ENCODE measurements at places on chromosomes 2 and 18.

DNA sequence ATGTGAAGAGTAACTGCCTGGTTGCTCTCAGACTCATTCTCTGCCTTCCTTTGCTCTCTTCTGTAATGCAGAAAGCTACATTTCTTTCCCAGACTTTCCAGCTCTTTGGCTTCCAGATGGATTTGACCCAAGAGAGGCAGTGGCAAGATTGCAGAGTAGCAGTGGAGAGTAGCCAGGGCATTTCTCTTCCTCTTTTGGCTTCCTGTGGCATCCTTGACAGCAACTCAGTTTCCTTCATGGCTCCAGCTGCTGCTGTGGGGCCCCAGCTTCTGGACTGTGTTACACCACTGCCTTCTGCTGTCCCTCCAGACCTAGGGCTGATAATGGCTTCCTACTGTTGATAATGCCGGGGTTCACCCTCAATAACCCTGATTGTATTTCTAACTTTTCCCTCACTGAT lies 469.4 kb upstream of the SPRED2 start:
- DNase-seq, result no peak

GRCh38 chr2:158969162-158969714 lies 798 bp downstream of the TANC1 start:
- DNase-seq, result no peak

DNA sequence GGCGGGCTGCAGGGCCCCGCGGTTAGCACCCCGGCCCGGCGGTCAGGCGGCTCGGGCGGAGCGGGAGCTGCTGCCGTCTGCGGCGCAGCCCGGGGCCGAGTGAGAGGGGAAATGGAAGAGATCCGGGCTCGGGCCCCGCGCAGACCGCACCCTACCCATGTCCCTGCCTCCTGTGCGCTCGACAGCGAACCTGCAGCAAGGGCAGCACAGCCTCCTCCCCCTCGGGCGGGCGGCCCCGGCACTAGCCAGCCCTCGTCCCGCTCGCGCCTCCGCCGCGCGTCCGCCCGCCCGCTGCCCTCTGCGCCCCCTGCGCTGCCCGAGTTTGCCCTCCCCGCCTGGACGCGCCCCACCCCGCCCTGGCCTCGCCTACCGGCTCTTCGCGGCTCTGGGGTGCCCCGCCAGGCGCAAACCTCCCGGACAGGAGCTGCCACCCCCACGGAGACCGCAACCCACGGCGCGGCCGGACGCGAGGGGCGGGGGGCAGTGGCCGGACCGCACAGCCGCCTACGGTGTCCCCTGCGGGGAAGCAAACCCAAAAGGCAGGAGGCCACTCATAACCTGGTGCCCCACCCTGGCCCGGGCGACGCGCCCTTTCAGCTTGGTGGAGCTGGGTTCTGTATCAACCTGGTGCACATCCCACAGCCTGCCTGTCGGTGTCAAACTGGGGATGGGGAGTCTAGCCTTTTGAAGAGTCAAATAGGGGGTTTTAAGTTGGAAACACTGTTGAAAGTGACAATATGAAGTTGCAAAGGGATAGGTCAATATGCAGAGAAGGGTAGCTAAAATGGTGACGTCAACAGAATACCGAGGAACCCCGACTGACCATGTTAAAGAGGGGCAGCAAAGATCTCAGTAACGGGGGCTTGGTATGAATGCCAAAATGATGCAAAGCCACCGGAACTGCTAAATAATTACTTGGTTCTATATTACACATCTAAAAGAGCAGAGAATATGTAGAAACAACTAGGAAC lies at the start of gene IHH:
TSS of gene IHH (minus strand) at position 101 of the 971 bp plus-strand sequence. CDS start 454 bp downstream, outside the sequence.
- no peak for DNase-seq

- DNase-seq, result no peak
Measured at GRCh38 chr2:159091381-159091780, 122.9 kb downstream of the TANC1 start.

GRCh38 chr2:179796213-179797007 lies 65.0 kb downstream of the ZNF385B start:
- no peak for DNase-seq

DNA sequence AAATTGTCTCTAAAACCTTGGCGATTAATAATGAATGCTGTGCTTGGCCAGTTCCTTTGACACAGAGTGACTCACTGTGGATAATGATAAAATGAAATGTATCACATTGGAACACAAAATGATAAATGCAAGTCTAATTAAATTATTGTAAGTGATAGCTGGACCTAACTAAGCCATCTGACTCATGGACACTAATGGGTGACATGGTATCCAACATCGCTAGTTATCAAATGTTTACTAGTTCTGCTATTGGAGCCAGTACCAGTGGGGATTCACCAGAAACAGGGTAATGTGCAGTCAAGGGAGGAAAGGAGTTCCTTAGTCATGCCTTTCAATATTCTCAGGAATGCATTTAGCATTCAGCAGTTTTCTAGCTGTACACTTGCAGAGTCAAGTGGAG lies 736.3 kb upstream of the ACVR2A start:
- no peak for DNase-seq

DNA sequence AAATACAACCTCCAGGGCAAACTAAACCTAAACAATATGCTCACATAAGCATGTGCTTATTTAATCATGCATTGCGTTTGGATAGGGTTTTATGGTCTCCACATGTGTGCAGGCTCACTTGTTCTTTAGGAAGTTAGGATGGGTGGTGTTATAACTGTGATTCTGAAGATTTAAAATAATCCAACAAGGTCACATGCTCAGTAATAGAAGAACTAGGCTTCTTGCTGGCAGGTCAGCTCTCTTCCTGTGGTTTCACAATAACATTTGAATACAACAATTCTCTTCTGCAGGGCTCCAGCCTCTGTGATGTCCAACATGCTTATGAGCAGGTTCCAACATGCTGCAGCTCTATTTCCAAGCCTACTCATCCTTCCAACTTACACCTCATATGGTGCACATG lies 84.0 kb downstream of the MYL12B start:
- DNase-seq, result no peak

DNA sequence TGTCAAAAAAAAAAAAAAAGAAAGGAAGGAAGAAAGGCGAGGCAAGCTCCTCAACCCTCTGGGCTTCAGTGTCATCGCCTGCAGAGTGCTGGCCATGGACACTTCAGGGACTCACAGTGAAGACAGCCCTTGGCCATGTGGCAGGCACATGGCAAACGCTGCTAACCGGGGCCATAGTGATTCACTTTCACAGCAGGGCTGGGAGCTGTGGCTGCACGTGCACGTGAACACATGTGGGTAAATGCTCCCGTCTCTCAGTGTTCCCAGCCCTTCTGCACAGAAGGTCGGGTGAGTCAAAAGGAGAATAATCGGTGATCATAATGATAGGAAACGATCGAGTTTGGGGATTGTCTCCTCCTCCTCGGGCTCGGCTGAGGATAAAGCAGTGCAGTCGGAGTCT lies 46.1 kb upstream of the UBE2F start:
- no peak for DNase-seq

GRCh38 chr2:24363301-24363700 lies 3.0 kb upstream of the ITSN2 start:
- no peak for DNase-seq

- no peak for DNase-seq
Measured at GRCh38 chr2:40431600-40431955, 20.3 kb downstream of the SLC8A1 start.

GRCh38 chr18:13335903-13336302 lies 117.3 kb downstream of the LDLRAD4 start:
- no peak for DNase-seq

DNA sequence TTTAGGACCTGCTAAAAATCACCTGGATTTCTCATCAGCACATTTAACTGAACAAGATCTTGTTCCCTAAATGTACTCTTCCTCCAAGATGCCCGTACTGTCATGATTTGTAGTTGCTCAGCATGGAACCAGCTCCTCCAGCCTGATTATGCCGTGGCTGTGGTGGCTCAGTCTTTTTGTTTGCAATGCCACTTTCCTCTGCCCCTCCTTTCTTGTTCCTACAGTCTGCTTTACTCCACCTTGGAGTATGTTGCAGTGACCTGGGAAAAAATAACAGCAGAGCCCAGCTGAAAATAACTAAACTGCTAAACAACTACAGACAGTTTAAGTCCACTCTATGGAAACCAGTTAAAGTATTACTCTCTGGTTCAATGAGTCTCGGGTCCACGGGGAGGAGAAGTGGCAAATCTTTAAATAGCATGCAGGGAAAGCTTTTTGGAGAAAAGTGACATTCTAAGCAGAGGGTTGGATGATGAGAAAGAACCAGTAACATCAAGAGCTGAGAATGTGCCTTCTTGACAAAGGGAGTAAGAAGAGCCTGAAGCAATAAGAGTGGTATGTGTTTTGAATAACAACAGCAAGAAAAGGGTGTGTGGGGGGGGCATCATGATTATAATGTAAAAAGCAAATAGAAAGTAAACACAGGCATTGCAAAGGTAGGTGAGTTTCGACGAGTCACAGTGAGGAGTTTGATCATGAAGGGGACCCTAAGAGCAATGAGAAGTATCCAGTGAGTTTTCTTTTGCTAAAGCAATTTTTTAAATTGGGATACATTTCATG lies 225.7 kb downstream of the TMX3 start:
- no peak for DNase-seq

- DNase-seq, result no peak
Measured at GRCh38 chr2:147365622-147366021, 479.2 kb upstream of the ACVR2A start.

GRCh38 chr2:86477349-86477748 lies 36.2 kb downstream of the KDM3A start:
- DNase-seq, result no peak

- no peak for DNase-seq
Measured at GRCh38 chr2:237132799-237133198, 47.1 kb downstream of the COPS8 start.

GRCh38 chr2:180413336-180413735 lies 406.2 kb upstream of the CWC22 start:
- no peak for DNase-seq

- DNase-seq, result no peak
Measured at GRCh38 chr2:61722800-61723199, 131.1 kb downstream of the FAM161A start.

DNA sequence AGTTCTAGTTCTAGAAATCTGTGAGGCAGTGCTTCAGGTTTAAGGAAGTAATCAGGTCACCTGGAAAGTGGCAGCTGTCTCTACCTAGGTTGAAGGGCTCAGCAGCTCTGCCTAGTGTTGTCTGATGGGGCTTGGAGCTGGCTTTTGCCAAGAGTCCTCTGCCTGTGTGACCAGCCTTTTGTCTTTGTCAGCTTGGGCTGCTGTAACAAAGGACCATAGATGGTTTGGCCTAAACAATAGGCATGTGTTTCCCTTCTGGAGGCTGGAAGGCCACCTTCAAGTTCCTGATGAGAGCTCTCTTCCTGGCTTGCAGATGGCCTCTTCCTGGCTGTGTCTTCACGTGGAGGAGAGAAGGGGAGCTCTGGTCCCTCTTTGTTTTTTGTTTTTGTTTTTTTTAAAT lies 13.3 kb downstream of the UBE2F start:
- no peak for DNase-seq

GRCh38 chr2:151792589-151792988 lies 35.6 kb downstream of the ARL5A start:
- DNase-seq, result no peak

- no peak for DNase-seq
Measured at GRCh38 chr18:35345460-35345921, 1.3 kb upstream of the ZNF24 start.

GRCh38 chr18:7267973-7268372 lies 37.1 kb downstream of the LRRC30 start:
- no peak for DNase-seq

- no peak for DNase-seq
Measured at GRCh38 chr2:231393149-231394131, 2.1 kb upstream of the B3GNT7 start.

DNA sequence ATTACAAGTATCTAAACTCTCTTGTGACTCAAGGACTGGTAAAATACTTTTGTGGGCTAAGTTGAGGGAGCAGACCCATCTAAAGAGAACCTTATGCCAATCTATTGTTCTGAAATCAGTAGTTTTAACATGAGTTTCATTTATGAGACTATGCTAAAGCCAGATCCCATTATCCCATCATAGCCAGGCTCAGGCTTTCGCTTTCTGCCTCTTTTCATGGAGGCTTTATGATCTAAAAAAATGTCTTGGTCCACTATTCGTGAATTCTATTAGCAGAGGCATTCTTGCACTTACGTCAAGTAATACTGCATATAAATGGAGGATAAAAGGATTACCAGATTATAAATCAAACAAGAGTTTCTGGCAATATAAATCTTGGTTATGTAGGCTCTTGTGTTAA lies 1636.9 kb upstream of the ACVR2A start:
- no peak for DNase-seq

- DNase-seq, result no peak
Measured at GRCh38 chr2:118047380-118047826, 33.5 kb upstream of the CCDC93 start.

DNA sequence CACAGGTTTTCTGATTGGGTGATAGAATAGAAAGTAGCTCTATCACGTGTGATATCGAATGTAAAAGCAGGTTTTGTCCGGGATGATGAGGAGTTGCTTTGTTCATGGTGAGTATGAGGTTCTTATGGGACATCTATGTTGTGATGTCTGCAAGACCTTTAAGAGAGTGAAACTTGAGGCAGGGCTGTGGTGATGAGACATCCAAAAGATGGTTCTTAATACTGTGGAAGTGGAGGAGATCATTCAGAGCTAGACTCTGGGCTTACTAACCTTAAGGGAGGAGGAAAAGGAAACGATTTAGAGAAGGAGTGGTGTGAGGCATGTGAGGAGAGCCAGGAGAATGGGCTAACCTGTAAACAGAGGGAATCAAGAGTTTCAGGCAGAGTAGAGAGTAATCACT lies 92.0 kb downstream of the WDR7 start:
- DNase-seq, result no peak

- DNase-seq, result peak; percentile 29
Measured at GRCh38 chr2:8575038-8575833, 106.6 kb upstream of the ID2 start.

GRCh38 chr2:235495373-235496238 lies 1.8 kb downstream of the AGAP1 start:
- no peak for DNase-seq

DNA sequence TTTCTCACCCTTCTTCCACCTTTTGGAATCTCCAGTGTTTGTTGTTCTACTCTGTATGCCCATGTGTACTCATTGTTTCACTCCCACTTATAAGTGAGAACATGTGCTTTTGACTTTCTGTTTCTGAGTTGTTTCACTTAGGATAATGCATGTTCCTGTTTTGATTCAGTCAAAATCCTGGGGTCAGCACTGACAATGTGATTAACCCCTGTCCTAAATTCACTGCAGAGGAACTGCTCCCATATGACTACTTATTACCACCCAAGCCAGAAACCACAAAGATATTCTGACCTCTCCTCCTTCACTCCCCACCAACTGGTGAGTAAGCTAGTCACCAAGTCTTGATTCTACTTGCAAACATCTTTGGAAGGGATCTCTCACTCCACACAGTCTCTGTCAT lies 251.4 kb upstream of the TCF4 start:
- no peak for DNase-seq

- DNase-seq, result no peak
Measured at GRCh38 chr2:15048000-15048399, 415.5 kb downstream of the LRATD1 start.

- no peak for DNase-seq
Measured at GRCh38 chr2:149068996-149069888, 30.7 kb downstream of the LYPD6B start.
